ENCODE measurements at places on chromosomes 1 and 21.
A peak's percentile ranks its signal among the peaks of the same experiment; 100 is the strongest.

GRCh38 chr1:19385221-19385620, 73.1 kb downstream of the SLC66A1 start:
- no peak for DNase-seq

DNA sequence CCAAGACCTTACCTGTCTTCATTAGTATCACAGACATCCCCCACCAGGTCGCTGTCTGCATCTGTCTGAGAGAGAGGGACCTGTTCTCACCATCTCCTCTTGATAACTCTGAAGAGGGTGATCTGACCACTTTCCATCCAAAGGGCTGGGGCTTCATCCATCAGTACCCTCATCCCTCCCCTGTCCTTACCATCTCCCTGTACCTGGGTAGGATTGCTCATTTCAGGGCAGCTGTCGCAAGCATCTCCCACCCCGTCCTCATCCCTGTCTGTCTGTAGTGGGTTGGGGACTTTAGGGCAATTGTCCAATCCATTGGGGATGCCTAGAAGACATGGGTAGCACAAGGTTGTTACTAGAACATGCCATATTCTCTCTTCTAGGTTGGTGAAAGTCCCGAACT, 7.9 kb downstream of the THBS3 start:
- no peak for DNase-seq

DNA sequence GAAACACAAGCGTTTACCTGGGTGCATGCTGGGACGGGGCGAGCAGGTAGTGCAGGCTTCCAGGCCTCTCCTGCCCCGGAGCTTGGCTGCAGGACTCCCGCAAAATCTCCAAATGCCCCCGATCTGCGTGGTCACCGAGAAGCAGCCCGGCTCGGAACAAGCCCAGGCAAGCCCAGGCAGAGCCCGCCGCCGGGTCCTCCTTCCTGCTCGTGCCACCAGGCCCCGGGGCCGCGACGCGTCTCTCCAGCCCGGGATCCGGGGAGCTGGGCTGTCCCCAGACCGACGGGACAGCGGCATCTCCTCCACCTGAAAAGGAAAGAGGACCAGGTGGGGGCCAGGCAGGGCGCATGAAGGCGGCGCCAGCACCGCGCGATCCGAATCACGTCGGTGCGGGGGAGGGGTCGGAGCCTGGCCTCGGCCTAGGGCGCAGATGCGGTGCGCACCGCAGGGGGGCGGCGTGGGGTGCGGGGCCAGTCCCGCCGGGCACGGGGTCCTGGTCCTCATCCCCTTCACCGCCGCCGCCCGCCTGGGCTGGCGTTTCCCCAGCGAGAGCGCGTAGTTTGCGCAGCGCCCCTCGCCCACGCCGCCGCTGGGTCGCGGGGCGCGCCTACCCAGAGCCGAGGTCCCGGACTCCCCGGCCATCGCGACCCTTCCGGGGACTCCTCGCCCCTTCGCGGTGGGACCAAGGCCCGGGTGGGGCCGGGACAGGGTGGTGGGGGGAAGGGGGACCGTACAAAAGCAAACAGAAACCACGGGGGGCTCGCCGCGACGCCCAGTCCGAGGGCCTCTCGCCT, 52.4 kb upstream of the H6PD start:
- DNase-seq = no peak

DNA sequence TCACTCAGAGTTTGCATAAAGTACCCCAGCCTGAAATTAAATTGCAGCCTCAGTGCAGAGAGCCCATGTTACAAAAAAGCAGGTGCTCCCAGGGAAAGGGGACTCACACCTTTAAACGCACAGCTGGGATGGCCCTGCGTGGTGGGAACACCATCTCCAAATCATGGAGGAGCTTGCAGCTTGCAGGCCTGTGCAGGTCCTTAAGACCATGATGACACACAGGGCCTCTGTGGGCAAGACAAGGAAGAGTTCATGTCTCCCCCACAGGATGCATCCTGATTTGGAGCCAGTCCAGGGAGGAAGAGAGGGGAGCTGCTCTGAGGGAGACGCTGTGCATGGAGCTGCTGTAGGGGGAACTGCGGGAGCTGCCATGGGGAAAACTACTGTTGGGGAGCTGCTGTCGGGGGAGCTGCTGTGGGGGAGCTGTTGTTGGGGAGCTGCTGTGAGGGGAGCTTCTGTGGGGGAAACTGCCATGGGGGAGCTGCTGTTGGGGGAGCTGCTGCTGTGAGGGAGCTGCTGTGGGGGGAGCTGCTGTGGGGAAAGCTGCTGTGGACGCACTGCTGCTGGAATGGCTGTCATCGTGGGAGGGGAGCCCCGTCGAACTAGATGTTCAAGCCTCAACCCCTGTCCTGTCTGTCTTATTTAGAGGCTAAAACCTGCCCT, 113.9 kb downstream of the MATN1 start:
- no peak for DNase-seq

DNA sequence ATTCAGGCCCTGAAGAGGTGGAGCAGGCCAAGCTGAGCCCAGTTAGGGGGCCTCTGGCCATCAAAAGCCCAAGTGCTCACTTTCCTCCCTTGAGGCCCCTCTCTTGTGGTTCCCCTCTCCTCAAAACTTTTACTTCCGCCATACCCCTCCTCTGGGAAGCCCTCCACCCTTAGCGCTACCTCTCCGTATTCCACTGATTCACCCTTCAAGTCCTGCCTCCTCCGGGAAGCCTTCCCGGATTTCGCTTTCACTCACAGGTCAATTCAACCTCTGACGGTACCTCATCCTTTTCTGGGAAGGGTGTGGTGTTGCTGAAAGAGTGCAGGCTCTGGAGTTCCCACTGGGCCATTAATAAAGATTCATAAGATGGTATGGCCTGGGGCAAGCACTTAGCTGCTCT, 19.1 kb downstream of the SPOCD1 start:
- no peak for DNase-seq

GRCh38 chr1:239657291-239657690, 270.9 kb downstream of the CHRM3 start:
- peak; percentile 22 for DNase-seq

DNA sequence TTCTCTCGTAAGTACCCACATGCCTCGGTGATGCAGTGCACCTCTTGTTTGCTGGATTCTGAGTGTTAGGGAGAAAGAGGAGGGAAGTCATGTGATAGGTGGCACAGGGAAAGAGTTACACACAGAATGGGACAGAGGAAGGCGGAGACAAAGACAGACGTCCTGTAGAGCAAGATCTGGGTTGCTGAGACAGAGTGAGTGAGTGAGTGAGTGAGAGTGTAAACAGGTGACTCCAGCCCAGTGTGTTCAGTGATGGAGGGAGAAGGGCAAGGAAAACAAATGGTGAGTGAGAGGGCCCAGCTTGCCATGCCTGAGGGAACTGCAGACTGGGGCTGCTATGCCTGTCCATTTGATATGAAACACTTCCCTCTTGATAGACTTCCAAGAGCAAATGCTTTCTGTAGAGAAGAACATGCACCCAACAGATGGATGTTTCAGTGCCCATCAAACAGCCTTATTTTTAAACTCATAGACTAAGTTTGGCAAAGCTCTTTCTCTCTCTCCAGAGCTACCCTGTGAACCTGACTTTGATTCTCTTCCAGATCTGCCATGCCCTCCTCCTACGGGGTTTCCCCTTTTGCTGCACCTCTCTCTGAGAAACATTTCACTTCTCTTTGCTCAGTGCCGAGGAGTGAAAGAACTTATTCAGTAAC, 209.9 kb upstream of the COA6 start:
- DNase-seq = no peak

- DNase-seq = no peak
These were observed 68.3 kb downstream of the PRRX1 start for GRCh38 chr1:170732252-170732588.

DNA sequence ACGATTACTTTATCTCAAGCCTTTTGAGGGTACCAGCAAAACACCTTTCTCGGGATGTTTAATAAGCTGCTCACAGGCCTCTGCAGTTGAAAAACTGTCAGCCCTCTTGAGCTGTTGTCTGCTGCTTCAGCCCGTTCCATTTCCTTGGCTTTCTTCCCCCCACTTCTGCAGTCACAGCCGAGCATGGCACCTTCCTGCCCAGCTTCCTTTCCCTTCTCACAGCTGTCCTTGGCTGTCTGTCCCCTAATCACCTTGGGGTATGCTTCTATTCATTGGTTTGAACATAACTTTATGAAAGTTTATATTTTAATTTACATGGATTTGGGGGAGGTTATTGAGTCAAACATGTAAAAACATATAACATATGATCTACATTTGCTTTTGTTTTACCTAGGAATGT, 6.9 kb upstream of the PROX1 start:
- no peak for DNase-seq

GRCh38 chr1:235867903-235868469, 1.3 kb upstream of the LYST start:
- DNase-seq = no peak

GRCh38 chr1:179714159-179714558, 28.9 kb upstream of the FAM163A start:
- DNase-seq = no peak

GRCh38 chr1:226706684-226707083, 32.4 kb downstream of the ITPKB start:
- DNase-seq = no peak

DNA sequence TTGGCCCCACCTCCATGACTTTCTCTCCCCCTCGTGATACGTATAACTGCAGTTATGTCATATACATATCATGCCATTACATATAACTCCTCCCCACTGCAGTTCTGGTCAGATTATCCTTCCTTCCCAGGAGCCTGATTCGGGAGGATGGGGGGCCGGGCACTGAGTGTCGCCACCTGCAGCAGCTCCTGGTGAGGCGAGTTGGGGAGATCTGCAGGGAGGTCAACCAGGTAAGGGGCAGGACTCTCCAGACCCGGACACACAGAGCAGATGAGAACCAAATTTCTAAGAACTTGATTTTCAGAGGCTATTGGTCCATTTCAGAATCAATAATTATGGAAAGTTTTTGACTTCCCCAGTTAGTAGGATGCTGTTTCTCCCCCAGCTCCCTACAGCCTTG, 19.5 kb downstream of the HYI start:
- no peak for DNase-seq

DNA sequence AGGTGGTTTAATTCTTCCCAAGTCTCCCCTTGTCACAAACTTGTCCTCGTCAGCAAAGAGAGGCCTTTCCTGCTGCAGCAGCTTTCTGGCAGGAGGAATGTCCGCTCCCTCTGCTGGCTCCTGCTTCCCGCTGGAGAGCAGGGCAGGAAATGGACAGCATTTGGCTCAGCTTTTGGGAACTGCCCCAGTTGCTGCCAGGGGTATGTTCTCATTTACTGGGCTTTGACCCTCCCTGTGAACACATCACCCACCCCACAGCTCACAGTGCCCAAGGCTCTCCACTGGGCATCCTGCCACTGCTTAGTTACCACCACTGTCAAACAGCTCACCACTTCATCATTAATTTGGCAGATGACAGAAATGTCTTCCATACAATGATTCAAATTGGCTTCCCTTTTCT, 75.4 kb downstream of the MRPL37 start:
- DNase-seq = peak; percentile 15

GRCh38 chr1:95233319-95233736, 682 bp upstream of the RWDD3 start:
- DNase-seq = peak; percentile 53

DNA sequence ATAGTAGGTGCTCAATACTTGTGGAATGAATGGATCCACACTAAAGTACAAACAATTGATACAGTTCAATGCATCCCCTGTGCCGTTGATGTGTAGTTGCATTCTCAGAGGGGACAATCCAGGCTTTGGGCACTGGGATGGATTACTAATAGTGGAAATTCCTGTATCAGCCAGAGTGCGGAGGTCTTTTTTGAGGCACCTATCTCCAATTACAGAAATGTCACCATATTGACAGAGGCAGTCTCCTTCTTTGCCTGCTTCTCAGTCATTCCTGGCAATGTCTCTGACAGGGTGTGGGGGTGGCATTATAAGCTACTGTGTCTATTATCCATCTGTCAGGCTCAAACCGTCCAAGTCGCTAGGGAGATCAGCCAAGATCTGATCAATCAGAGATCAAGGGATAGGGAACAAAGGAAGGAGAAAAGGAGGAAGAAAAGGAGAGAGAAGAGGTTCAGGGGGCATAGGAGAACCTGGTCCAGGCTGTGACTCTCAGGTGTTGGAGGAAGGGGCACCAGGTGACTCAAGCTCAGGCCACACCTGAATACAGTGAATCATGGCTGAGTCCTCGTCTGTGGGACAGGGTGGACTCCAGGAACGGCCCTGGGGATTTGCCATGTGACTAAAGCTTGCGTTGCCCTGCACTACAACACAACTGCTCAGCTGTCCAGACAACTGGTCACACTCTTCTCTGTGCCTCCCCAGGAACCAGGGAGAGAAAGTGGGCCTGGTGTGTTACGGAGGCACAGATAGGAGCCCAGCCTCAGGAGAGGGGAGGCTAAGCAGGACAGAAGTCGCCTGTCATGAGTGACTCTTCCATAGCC, 3.4 kb upstream of the LAMB3 start:
- peak; percentile 54 for DNase-seq

DNA sequence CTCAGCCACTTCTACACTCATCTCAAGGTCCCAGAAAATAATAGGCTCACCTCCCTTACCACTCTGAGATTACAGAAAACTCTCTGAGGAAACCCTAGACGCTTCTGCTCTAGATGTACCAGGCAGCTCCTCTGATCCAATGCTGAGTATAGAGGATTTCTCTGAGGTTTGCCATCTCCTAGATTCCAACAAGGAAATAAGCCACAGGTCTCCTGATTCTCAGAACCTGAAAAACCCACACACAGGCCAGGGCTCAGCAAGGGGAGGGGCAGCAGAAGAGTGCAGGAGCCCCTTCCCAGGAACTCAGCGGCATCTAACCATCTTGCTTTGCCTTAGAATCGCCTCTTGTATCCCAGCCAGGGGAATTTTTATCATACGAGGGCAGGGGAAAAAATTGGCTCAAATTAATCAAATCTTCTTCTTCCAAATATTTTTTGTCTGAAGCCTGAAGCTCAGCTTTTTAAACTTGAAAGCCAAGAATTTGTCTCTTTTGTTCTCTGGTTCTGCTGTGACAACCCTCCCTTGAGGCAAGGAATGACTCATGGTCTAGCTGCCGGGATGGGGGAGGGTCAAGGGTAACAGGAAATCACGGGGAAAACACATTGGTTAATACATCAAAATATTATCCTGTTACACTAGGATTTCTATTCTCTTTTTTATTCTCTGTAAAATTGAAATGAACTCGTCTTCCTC, 30.8 kb downstream of the GORAB start:
- peak; percentile 88 for DNase-seq

GRCh38 chr1:233480198-233480597, 133.7 kb upstream of the KCNK1 start:
- DNase-seq = no peak

DNA sequence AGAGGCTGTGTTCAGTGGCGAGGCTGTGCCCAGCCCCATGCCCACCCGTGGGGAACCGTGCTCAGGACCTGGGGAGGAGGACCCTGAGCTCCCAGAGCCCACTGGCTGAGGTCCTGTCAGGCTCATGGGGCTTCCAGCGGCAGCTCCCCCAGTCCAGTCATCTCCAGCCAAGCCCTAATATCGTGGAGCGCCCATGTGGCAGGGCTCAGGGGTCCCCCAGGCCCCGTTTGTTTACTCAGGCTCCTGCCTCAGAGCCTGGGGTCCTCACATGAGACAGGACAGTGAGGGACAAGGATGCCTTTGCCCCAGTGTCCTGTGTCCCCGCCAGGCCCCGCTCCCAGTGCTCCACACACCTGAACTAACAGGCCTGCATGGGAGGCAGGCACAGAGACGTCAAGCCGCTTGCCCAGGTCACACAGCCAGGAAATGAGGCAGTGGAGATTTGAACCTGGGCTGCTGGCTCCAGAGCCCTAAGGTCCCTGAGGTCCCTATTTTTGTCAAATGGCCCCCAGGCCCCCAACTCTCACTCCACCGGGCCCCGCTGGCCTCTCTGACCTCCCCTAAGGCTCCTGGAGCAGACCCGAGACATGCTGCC, 100.7 kb upstream of the ACTRT2 start:
- no peak for DNase-seq

- no peak for DNase-seq
These were observed 3.1 kb upstream of the KRTAP21-1 start for GRCh38 chr21:30758306-30758705.

- peak; percentile 85 for DNase-seq
These were observed 614.3 kb upstream of the ADAMTS5 start for GRCh38 chr21:27581168-27581567.

All from ELR (cell line).